ENCODE measurements at places on chromosomes 5 and 9.

DNA sequence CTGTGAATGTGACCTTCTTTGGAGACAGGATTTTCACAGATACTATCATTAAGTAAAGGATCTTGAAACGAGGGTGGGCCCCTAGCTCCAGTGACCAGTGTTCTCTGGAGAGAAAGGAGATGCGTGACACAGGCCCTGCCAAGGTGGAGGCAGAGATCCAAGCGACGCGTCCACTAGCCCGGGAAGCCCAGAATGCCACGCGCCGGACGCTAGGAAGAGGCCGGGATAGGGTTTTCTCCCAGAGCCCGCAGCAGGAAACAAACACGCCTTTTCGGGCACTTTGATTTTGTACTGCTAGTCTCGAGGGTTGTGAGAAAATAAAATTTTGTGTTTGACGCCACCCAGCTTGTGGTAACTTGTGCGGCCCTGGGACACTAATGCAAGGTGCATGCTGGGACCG, 29.6 kb upstream of the VDAC1 start:
- no peak for DNase-seq

- DNase-seq, result no peak
Observed at GRCh38 chr9:137383081-137383783, 39.7 kb downstream of the EXD3 start.

DNA sequence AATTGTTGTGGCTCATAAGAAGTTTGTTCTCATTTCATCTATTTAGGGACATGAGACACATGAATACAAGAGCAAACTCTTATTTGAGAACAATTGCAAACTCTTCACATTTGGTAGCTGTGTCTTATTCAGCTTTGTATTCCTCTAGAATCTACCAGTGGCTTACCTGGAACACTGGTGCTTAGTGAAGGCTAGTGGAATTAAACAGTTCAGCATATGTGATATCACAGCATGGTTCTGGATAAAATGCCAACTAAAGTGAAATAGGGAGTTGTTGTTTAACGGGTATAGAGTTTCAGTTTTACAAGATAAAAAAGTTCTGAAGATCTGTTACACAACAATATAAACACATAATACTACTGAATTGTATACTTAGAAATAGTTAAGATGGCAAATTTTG, 48.9 kb downstream of the NRG2 start:
- DNase-seq, result no peak

GRCh38 chr5:124908581-124909451, 162.4 kb upstream of the ZNF608 start:
- no peak for DNase-seq

GRCh38 chr5:8184455-8185063, 315.6 kb downstream of the MTRR start:
- no peak for DNase-seq

DNA sequence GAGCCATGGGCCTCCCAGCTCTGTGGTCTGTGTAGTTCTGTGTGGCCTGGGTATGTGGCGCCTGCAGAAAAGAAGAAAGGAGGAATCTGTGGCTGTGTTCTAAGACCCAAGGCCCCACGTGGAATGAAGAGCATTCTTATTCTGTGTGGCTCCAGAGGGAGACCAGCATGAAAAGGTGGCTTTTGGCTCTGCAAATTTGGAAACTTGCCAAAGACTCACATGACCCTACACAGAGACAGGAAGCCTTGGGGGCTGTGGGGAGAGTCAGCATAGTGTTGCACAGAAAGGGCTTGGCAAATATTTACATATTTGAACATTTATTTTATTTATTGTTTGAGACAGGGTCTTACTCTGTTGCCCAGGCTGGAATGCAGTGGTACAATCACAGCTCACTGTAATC, 193.3 kb downstream of the TMEM38B start:
- DNase-seq, result no peak

GRCh38 chr9:84736081-84736480, 66.6 kb downstream of the NTRK2 start:
- DNase-seq, result no peak

DNA sequence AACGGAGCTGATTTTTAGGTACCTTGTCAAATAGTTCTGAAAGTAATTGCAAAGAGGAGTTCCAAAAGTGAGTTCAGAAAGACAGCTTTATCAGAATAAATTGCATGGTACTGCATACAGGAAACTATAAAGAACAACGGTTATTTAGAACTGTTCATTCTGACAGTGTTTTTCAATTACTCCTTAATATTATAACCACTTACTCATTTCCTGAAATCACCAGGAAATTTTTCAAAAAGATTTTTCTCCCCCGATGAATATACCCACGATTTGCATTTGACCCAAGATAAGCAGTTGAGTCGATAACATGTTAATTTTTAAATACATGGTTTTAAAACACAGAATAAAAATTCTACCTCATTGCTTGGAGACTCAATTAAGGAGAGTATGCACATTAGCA, 9.4 kb downstream of the DOCK8 start:
- no peak for DNase-seq

- DNase-seq, result no peak
Observed at GRCh38 chr5:42592401-42593140, 164.0 kb upstream of the CCDC152 start.

DNA sequence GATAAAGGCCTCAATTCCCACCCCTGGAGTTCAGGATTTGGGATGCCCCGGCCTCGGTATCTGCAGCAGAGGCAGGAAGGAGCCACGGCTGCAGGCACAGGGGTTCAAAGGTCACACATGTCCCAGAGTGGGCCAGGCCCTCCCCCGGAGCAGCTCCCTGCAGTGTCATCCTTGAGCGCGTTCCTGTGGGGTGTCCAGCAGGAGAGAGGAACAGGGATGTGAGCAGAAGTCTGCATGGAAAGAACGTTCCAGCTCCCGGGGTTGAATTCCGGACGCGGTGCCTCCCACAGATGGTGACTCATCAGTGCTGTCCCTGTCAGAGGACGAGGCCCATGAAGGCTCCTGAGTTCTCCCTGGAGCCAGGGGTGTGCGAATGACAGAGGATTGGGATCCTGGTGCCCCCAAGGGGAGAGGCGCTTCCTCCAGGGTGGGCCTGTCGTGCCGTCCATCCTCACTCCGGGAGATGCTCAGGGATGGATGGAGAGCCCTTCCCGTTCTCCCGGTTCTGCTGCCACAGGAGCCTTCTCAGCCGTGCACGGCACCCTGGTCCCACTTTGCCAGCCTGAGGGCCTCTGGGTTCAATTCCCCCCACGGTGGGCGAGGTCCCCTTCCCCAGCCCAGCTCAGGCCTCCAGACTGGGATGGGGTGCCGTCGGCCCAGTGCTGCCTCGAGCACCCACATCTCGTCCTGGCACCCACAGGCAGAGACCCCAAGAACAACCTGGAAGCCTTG, 3.1 kb downstream of the LCN1 start:
- DNase-seq, result no peak

- DNase-seq, result no peak
Observed at GRCh38 chr9:134640506-134641172, 964 bp upstream of the COL5A1 start.

GRCh38 chr5:79076819-79077218, 7.3 kb downstream of the BHMT2 start:
- no peak for DNase-seq

- DNase-seq, result no peak
Observed at GRCh38 chr9:126621061-126621918, 7.6 kb downstream of the LMX1B start.

DNA sequence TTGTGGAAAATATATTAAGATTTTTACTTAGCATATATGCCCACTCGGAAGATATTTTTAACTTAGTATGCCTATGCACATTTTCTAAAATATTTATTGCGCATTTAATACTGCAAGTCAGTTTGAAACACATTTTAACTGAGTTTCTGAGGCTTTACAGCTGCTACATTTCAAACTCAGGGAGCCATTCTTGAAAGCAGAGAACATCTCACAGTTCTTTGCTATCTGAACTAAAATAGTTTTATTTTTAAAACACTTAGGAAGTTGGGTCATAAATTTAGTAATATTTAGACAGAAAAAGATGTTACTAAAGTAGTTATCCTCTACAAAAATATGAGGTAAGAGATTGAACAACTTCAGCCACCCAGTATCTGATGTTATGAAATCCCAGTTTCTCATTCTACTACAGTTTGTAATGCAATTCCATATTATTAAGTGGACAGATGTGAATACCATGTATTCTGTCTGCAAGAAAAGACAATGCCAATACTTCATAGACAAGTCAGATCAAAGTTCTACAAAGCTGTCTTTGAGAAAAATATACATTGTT, 409.9 kb upstream of the EDIL3 start:
- DNase-seq, result no peak

GRCh38 chr5:6043491-6044310, 334.6 kb downstream of the MED10 start:
- DNase-seq, result no peak

- no peak for DNase-seq
Observed at GRCh38 chr9:134382733-134383132, 56.5 kb downstream of the RXRA start.

DNA sequence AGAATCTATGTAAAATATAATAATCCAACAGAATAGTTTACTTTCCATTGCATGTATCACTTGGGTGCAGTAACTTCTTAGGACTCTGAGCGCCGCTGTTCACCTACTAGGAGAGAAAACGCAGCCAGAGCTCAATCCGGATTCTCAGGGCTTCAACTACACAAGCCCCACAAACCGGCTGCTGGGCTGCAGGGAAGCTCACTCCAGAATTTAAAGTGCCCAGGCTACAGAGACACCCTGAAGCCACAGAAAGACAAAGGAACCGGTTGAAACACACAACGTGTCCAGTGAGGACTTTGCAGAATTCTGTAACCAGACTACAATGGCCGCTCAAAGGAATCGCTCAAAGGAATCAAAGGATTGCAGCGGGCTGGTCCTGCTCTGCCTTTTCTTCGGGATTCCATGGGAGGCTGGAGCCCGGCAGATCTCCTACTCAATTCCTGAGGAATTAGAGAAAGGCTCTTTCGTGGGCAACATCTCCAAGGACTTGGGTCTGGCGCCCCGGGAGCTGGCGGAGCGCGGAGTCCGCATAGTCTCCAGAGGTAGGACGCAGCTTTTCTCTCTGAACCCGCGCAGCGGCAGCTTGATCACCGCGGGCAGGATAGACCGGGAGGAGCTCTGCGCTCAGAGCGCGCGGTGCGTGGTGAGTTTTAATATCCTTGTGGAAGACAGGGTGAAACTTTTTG, at the start of gene PCDHGA10:
PCDHGA10 (plus strand) TSS at position 134 of the 686 bp plus-strand sequence; CDS start at position 323, 189 bp downstream.
- peak; percentile 21 for DNase-seq

DNA sequence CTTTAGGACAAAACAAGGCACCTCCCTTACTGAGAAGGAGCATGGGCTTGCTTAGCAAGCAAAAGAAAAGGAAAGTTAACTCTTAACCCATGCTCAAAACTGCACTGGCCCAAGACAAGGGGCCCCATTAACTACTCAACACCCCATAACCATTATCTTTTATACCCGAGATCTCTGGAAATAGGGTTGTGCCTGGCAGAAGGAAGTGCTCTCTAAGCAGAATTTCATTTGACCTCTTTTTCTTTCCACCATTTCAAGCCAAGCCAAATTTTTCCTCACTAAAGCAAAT, 167.2 kb downstream of the RASEF start:
- DNase-seq, result no peak

- DNase-seq, result no peak
Observed at GRCh38 chr9:69468380-69468779, 143.4 kb downstream of the ENTREP1 start.

GRCh38 chr9:104795082-104795481, 31.2 kb downstream of the NIPSNAP3B start:
- DNase-seq, result no peak

GRCh38 chr5:13133951-13134350, 810.5 kb downstream of the DNAH5 start:
- no peak for DNase-seq

DNA sequence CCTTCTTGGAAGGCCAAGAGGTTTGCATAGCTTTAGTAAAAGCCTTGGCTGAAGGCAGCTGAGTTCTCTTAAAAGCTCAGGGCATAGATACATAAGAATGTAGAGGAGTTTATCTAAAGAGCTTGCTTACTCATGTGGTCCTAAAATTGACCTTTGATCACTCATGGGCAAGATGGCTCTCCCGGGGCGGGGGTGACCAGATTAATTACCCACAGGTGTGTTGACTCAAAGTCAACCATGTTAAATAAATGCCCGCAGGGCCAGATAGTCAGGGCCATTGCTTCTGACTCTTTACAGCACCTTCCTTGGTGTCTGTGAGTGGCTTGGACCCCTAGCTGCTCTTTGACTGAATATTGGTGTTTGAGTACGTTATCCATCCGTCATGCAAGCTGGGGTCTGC, 33.1 kb upstream of the GHR start:
- no peak for DNase-seq

GRCh38 chr9:69411931-69412740, 87.1 kb downstream of the ENTREP1 start:
- DNase-seq, result no peak

DNA sequence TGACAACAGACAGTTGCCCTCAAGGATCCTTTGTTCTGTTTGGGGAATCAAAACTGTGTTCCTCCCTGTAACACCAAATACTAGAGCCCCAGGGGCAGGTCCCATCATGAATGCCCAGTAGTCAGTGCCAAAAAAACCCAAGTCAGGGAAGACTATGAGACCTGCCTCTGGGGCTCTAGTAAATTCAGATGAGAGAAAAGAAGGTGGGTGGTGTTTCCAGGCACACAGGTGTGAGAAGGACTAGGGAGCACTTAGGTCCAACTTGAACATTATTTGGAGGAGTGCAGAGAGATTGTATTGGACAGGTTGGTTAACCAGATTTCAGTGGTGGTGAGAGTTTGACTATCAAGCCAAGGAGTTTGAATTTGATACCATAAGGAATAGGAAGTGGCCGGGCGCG, 52.0 kb downstream of the SLC22A5 start:
- no peak for DNase-seq

DNA sequence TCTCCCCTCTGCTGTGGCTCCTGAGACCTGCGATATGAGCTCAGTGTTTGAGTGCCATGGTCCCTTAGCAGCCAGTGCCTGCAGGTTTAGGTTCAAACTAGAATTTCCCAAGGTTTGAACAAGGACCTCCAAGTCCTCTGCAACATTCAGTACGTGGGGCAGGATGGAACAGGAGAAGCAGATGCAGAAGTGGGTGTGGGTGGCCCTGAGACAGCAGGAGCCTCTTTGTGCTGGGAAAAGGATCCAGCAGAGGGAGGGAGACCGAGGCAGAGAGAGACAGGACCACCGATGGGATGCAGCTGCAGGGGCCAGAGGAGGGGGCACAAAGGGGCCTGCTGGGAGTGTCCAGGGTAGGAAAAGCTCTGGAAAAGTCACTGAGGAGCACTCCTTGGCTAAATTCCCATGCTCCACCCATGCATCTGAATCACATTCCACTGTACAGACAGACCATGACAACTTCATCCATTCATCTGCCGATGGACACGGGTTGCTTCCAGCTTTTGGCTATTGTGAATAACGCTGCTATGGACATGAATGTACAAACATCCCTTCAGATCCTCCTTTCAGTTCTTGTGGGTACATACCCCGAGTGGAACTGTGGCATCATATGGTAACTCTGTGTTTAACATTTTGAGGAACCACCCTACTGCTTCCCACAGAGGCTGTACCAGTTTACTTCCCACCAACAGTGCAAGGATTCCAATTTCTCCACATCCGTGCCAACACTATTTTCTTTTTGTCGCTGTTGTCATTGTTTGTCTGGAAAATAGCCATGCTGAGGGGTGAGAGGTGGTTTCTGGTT, 26.7 kb upstream of the SUSD3 start:
- no peak for DNase-seq

Measured in activated T-helper 1 cell treated with Interleukin-2 at 50 U/mL for 16 hours (primary cell).